Stimulated activated CD4-positive, alpha-beta T cell treated with anti-CD3 and anti-CD28 coated beads, Interleukin-1b, Interleukin-23, amount 100 ng/mL, for 4 hours (primary cell): ENCODE measurements at places on chromosomes 2 and 18.

DNA sequence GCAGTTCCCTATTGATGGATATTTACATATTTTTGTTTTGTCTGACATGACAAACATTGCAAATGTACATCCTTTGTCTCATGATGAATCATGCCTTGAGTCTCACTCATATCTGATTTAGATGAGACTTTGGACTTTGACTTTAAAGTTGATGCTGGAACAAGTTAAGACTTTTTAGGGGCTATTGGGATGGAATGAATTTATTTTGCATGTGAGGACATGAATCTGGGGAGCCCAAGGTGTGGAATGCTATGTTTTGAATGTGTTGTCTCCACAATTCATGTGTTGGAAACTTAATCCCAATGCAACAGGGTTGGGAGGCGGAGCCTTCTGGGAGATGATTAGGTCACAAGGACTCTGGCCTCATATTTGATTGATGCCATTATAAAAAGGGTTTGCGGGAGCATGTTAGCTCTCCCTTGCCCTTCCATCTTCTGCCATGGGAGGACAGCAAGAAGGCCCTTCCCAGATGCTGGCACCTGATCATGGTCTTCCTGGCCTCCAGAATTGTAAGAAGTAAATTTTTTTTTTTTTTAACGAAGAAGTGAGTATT, 29.1 kb upstream of the INO80D start:
- no peak for DNase-seq

DNA sequence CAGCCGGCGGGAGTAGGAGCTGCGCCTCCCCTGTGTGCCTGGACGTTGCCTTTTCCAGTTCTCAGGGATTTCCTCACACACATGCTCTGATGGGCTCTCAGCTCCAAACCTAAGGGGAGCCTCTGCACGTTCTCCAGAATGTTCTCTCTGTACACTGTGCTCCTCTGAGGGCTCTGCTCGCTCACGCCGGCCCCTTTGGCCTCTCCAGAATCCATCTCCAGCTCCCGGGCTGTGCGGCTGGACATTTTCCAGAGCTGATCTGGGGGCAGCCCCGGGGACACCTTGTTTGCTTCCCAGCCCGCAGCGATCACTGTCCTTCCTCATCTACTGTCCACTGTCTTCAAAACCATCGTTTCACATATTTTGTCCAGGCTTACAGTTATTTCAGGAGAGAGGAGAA, 245.4 kb upstream of the HDAC4 start:
- DNase-seq = no peak

- DNase-seq = no peak
Measured at GRCh38 chr18:12119358-12119757, 25.7 kb downstream of the ANKRD62 start.

DNA sequence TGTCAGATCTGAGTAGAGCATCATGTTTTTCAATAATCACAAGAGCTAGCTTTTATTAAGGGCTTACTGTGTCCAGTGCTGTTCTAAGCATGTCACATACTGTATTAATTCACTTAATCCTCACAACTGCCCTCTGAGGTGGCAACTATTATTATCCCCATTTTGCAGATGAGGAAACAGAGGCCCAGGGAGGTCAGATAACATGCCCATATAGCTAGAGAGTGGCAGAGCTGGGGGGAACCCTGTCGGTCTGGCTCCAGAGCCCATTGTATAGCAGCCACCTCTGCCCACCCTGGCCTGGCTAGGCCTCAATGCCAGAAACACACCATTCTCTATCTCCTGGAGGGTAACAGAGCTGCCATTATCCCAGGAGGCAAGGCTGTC, 113.2 kb downstream of the B3GNT2 start:
- no peak for DNase-seq

GRCh38 chr2:102010902-102011301, 19.1 kb downstream of the IL1R2 start:
- DNase-seq = no peak

- DNase-seq = no peak
Measured at GRCh38 chr2:128444816-128445522, 126.3 kb upstream of the HS6ST1 start.

DNA sequence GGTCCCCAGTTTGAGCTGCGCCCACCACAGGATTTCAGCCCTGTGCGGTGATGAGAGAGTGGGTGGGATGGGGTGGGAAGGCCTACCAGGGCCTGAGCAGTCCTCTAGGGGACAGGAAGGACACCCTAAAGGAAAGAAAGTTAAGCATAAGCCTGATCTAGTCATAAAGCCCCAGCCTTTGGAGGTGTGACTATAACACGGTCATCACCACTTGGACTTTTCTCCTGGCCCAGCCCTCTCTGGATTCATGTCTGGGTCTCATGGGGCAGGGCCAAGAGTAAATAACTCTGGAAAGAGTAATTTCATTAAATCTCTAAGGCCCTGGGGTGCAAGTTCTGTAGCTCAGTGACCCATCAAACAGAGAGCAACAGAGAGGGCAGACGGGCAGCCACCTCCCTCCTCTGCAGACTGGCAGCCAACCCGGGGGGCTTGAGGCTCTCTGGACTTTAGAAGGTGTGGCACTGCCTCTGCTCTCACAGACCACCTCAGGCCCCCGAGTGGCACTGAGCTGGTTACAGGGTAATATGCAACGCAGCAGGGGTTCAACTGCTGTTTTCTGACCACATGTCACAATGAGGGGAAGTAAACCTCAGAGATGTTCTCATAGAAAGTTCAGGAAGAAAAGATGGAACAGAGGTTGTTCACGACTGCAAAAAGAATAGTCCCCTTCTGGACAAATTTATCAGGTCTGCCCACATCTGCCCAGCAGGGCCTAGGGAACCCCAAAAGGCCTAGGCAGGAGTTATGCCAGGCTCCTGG, 41.5 kb downstream of the TGFA start:
- no peak for DNase-seq

DNA sequence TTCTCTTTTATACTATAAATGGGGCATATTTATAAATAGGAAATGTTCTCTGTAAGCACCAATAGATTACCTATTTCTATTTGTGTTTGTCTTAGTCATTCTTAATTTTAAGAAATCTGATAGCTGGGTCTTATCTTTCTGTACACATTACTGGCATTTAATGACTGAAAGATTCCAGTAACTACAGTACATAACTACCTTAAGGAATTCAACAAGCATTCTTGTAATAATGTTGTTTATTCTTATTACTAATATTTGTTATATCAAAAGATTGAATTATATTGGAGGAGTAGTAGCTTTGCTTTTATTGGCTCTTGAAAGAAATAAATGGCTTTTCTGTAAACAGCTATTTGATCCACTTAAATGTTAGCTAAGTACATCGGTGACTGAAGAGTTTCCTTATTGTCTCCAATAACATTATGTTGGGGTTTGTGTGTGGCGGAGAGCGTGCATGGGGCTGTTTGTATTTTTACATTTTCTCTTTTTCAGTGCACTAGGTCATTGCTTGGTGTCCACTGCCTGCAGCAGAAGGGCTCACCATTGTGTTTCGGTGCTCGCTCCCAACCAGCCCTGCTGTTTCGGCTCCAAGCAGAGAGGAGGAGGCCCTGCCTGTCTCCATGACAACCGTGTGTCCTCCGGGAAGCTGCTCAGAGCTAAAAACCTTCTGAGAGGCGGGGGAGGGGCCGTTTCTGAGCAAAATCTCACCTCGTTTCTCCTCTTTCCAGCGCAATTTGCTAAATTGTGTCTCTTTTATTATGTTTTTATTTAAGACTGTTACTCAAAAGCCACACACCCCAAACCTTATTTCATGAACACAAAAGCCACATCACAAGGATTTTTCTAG, 112.5 kb upstream of the SLC38A11 start:
- DNase-seq = no peak

- no peak for DNase-seq
Measured at GRCh38 chr2:58560531-58560930, 319.4 kb upstream of the FANCL start.

DNA sequence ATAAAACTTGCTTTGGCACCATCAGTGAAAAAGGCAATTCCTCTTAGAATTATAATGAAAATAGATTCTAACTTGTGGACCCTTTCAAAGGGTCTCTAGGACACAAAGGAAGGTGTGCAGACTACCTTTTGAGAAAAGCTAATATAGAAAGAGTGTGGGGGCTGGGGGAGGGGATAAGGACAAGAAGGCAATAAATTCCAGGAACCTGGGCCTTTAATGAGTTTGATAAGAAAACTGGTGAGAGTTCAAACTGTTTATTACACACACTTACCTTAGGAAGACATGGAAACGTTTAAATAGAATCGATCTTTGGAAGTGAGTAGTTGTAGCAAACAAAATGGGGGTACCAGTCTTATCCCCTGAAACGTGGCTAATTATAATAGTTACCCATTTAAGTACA, 39.6 kb upstream of the PGAP1 start:
- DNase-seq = no peak
